ENCODE measurements at places on chromosomes 6 and 20.
A peak's percentile ranks its signal among the peaks of the same experiment; 100 is the strongest.

GRCh38 chr6:30096829-30097228 lies 16.1 kb downstream of the TRIM31 start:
- no peak for DNase-seq

GRCh38 chr6:80522576-80522975 lies 416.1 kb downstream of the BCKDHB start:
- DNase-seq: no peak

DNA sequence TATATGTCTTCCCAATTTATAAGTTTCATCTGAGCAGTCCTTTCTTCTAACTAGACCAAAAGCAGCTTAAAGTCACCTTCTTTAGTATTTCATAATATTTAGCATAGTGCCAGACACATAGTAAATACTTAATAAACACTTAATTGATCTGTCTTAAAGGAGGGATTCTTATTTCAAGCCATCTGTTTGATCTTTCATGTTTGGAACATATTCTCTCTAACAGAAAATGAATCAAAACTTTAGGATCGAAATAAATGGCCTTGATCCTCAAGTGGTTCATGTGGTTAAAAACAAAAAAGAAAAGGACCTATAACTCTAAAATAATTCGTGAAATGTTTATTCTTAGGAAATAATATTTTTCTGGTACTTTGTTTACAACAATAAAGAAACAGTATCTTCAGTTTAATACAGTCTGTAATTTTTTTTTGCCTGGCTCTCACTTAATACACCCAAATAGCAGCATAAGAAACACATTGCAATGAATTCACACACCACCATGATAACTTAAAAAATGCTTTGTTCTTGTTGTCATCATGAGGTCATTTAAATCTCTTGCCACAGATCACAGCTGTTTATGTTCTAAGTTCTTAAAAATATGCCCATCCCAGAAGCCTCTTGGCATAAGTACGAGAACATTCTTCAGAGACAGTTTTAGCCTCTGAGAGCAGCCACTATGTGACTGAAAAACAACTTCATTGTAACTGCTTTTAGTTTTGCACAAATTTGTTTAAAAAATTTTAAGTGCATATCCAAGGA lies 48.1 kb downstream of the ESF1 start:
- no peak for DNase-seq

GRCh38 chr6:51868591-51869355 lies 218.6 kb downstream of the PKHD1 start:
- DNase-seq: no peak

DNA sequence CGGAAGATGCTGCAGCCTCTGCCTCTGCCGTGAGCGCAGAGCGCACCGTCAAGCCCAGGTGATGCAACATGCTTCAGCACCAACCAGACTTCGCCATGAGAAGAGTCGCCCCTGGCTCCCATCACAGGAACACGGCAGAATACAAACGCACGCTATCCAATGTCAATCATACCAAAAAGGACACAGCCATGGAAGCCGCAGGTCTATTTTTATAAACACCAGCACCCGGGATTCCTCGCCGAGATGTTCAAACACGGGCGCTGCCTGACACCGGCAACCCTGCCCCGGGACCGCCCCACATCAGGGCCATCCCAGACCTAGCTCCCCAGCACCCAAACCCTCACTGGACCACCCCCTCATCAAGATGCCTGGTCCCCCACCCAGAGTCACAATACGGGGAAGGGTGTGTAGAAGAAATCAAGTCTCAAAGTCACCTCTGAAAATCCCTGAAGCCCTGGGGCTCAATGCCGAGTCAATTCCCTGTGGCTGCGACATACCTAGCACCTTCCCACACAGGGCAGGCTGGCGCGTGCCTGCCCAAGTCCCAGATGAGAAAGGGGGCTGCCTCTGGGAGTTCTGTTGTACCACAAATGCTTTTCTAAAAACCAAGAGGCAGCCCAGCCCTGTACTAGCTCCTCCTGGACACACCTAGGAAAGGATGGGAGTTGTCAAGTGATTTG lies 17.9 kb downstream of the TAF4 start:
- DNase-seq: no peak

GRCh38 chr6:157723376-157723775 lies 99.7 kb upstream of the SNX9 start:
- DNase-seq: no peak

- DNase-seq: peak; percentile 57
Measured at GRCh38 chr6:33578588-33579011, 1.5 kb downstream of the BAK1 start.

GRCh38 chr20:53215166-53215565 lies 243.0 kb downstream of the TSHZ2 start:
- peak; percentile 30 for DNase-seq

- no peak for DNase-seq
Measured at GRCh38 chr20:37668166-37668565, 25.7 kb upstream of the CTNNBL1 start.

DNA sequence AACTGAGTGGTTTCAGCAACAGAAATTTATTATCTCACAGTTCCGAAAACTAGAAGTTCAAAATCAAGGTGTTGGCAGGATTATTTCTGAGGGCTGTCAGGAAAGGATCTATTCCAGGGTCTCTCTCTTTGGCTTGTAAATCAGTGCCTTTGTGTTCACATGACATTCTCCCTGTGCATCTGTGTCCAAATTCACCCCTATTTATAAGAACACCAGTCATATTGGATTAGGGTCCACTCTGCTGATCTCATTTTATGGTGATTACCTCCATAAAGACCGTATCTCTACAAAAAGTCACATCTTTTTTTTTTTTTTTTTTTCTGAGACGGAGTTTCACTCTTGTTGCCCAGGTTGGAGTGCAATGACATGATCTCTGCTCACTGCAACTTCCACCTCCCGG lies 68.6 kb upstream of the MARCKS start:
- no peak for DNase-seq

DNA sequence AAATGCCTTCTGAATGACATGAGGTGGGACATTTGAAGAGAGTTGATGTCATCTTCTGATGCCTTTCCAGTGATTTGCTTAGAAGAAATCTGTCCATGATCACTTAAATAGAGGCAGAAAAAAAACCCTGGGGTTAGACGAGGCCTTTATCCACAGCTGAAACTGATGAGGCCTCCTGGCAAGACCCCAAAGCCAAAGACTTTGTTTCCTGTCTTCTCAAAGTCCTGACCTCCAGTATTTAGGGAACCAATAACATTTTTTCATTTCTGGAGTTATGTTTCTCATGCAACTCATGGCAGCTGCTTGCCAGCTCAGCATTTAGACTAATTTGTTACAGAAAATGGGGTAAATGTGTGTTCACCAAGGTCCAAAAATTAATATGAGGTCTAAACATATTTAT lies 248.0 kb upstream of the PRDM1 start:
- DNase-seq: no peak

DNA sequence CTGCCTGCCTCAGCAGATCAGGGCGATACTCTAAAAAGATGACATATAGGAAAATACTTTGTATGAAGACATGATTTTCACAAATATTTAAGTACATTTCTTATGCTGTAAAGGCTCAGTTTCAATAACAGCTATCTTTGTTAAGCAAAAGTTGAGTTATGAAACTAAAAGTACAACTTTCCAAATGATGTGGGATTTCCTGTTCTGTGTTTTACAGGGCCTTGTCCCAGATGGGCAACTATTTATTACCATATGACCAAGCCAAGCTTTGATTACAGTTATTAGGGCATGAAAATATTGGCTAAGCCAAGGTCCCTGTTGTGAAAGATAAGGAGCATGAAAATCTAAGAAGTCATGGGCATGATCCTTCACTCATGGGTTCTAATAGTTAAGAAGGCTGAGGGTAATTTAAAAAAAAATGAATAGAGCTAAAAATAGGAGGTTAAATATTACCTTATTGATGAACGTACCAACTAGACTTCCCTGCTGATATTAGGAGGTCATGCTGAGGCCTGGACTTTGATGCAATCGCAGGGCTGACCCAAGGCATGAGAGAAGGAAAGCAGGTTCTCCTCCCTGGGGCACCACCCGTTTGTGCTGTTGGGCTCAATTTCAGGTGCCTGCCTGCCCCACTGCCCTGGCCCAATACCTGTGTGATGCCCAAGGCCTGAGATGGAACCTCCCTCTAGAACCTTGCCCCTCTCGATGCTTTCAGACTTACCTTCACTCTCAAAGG lies 294.4 kb upstream of the PRDM1 start:
- DNase-seq: no peak

- no peak for DNase-seq
Measured at GRCh38 chr6:4405621-4406212, 270.3 kb upstream of the ECI2 start.

GRCh38 chr20:6979621-6980020 lies 212.1 kb downstream of the BMP2 start:
- no peak for DNase-seq

DNA sequence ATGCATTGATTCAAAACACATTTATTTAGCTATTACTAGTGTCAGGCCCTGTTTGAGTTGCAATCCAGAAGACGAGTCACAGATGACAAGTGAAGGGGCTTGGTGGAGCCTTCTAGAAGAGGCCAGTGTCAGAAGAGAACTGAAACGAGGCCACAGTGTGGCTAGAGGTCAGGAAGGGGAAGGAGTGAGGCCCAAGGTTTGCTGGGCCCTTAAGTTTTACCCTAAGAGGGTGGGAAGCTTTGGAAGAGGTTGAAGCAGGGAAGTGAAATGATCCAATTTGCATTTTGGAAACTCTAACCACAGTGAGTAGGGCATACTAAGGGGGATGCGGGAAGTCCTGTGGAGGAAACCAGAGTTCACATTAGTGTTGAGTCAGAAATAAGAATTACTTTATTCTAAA lies 25.0 kb downstream of the TTK start:
- peak; percentile 4 for DNase-seq

DNA sequence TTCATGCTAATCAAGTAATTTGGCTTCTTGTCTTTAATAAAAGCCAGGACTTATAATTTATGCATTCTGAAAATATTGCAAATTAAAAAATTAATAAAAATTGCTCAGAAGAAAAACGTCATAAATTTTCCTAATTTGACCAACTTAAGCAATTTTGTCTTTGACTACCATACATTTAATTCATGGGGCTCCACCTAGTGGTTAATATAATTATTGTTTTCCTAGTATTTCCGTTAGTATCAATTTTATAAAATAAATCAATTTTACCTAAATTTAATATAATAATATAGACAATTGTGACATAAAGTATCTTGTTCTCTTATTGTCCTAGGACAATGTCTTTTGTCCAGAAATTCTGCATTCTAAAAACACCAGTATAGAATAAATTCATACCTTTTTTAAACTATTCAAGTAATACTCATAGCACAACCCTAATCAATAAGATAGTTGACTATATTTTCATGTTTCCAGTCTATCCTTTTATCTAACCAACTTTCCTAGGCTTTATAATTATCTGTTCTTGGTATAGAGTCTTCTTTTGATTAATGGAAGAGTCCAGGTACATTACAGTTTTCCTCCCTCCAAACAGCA lies 319.9 kb downstream of the TRDN start:
- peak; percentile 8 for DNase-seq

DNA sequence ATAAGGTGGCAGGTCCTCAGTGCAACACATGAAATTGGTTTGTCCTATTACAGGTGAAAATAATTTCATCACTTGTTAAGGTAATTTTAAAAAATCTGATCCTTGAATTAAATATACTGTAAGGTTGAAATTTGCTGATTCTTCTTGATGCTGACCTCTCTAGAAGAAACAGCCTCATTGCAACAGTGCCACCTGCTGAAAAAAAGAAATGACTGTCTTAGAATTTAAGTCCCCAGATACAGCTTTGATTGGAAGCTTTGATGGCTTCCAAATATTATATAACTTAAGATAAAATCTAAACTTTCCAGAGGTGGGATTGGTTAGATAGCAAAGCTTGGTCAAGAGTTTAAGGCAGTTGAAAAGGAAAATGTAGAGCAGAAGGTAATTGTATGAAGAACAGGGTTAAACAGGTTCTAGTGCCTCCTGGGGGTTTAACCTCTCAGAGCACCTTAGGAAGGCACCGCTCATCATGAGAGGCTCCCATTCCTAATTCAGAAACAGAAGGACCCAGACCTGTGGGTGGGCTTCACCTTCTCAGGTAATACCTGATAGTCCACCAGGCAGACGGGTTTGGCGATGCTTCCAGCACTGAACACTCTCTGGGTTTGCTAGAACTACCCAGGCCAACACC lies 401.0 kb downstream of the PAX1 start:
- DNase-seq: no peak

DNA sequence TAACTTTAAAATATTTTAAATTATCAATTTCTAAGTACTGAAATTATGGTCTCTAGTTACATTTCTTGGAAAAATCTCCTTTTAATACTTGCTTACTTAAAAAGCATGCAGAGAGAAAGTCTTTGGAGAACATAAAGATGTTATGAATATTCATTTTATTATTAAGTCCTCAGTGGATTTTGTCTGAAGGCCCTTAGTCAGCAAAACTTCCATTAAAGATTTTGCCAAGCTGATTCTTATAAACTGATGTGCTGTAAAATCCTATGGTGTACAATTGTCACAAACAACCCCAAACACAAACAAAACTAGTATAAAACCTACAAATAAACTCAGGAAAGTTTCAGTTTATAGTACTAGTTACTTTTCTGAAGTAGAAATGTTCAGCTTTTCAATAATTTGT lies 372.7 kb downstream of the MEI4 start:
- no peak for DNase-seq

DNA sequence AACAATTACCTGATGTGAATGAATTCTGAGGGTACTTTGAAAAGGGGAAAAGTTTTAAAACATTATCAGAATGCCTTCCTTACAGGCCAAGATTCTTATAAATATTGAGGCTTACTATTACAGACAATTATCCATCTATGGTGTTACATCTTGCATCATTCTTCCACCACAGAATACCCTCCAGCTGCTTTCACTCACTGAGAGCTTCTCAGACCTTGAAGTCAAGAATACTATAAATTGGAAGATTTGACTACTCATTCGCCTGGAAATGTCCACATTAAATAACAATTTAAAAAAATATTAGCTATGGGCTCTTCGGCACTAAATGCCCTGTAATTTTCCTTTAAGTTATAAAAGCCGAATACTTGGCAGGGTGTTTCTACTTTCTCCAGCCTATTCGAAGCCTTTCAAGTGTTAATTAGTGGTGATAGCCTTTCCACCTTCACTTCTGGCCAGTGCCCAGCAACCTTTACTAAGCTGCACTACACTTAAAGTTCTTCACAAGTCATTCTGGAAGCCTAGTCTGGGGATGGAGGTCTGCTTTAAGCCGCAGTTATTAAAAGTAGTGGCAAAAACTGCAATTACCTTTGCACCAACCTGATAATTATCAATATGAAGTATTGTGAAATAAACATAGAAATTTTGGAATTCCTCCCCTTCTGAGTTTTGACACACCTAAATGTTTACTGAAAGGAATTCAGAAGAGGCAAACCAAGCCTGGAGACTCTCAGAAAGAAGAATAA lies 100.9 kb downstream of the BMP5 start:
- DNase-seq: no peak
